ENCODE measurements at places on chromosomes 6 and 20.

GRCh38 chr6:149194820-149195558 lies 122.5 kb upstream of the TAB2 start:
- DNase-seq: no peak

DNA sequence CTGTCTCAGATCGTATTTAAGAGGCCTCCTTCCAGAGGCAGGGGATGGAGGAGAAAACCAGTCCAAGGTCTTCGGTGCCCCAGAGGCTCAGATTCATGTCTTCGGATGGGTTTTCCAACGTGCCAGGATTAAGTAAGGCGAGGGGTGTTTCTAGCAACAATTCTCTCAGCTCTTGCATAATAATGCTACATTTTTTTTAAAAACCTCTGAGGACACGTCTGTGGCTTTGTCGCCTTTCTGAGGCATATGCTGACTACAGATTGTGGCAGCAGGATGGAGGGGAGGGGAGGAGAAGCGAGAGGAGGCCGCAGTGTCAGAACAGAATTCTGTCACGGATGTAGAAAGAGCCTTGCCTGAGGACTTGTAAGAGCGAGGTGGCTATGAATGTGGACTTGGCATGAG lies 17.7 kb upstream of the CCDC167 start:
- no peak for DNase-seq

DNA sequence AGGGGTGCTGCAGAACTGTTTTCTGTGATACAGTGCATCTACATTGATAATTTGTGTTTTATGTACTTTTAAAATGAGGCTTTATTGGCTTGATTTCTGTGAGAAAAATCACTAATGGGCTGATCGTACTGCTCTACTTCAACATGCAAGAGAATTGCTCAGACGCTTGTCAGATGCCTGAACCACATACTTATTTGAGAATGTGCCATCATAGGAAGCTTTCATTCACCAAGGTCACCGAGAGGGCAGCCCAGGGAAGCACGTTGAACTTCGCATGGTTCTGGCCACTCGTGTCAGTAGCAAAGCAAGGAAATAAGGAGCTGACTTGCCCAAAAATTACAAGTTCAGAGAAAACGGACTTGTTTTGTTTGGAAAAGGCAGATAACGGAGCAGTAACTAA lies 168.5 kb upstream of the AKAP12 start:
- DNase-seq: no peak

DNA sequence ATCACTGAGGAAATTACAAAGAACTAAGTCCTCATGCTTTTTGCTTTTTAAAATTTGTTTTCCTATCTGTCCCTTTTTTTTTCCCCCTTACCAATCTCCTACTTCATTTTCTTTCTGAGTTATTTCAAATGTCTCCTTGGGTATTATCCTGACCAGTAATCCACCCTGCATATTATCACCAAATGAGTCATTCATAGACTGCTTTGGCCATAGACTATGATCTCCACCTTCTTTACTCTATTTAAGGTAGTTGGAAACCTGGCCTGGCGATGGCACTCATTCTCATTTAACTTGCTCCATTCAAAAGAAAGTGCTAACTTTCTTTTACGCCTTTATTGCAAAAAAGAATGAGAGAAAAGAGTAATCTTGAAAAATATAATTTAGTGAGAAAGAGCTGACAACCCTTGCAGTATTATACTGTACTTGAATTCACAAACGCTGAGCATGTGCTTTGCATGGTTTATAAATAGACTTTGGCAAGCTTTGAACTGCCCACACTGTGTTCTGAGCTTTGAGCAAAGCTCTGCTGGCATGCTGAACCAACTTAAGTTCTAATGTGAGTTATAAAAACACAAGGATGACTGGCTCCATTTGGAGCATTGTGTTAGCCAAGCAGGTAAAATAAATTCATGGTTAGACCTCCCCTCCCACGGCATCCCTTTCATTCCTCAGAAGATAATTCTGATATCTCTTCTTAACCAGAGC lies 198.9 kb downstream of the NKAIN2 start:
- no peak for DNase-seq

DNA sequence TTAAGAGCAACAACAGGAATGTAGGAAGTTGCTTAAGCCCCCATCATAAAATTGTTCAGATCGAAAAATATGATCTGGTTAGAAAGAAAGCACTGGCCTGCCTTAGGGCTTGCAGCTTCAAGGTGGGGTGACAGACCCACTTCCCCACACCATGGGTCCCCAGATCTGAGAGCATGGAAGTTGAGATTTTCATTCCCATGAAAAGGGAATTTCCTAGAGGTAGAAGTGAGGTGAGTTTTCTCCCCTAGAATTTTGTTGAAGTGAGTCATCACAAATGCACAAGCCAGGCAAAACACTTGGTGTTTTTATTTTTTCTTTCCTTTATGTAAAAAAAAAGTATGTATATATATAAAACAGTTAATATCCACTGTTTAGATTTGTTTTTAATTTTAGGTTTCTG lies 213.6 kb upstream of the SUPT3H start:
- DNase-seq: no peak

DNA sequence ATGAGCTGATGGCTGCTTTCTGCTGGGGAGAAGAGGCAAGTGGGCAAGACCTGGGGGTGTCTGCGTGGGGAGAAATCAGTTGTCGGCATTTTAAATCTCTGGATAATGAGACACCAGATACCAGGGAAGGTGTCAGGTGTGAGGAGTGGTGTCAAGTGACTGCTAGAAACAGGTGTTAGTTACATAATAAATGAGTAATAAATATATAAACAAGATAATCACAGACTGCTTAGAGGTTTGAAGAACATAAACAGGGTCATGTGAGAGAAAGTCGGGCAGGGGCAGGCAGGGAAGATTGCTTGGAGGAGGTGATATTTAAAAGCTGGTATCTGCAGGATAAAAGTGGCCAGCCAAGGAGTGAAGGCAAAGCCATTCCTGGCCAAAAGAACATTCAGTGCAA lies 87.2 kb upstream of the RIN2 start:
- no peak for DNase-seq

DNA sequence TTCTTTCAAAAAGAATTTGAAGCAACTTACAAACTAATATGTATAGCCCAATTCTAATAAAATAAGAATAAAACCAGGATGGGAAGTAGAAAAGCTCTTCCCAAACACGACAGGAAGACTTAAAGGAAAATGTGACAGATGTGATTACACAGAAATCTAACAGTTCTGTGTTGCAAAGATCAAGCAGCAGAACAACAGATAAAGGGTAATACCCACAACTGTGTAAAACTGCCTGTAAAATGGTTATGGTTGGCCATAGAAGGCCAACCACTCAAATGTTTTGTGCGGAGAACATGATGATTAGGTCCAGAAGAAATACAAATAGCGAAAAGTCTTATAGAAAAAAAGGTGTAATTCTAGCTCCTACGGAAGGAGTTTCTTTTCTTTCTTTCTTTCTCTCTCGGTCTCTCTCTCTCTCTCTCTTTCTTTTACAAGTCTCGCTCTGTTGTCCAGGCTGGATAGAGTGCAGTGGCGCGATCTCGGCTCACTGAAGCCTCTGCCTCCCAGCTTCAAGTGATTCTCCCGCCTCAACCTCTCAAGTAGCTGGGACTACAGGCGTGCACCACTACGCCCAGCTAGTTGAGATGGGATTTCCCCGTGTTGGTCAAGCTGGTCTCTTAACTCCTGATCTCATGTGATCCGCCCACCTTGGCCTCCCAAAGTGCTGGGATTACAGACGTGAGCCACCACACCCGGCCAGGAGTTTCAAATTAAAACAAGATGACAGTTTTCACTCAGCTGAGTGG lies 128.5 kb downstream of the QRSL1 start:
- no peak for DNase-seq

DNA sequence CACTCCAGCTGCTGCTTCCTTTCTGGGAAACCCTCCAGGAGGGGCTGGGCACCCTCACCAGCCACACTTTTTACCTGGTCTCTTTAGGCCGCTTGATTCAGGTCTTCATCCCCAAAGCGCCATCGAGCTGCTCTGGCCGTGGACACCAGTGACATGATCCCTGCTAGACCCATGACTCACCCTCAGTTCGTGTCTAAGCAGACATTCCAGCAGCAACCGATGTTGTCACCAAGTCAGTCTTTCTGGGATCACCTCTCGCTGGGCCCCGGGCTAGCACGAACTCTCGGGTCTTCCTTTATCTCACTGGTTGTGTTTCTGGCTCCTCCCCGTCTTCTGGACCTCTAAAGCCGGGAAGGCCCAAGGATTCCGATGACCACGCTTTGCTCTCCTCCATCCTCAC lies 43.0 kb upstream of the GPR31 start:
- DNase-seq: no peak

GRCh38 chr6:154783229-154783628 lies 50.0 kb downstream of the SCAF8 start:
- DNase-seq: no peak

GRCh38 chr20:50298554-50299324 lies 108.1 kb downstream of the CEBPB start:
- DNase-seq: no peak

- DNase-seq: no peak
Measured at GRCh38 chr6:22010102-22010501, 286.7 kb downstream of the PRL start.

- DNase-seq: no peak
Measured at GRCh38 chr6:5128351-5128750, 43.2 kb downstream of the PPP1R3G start.

DNA sequence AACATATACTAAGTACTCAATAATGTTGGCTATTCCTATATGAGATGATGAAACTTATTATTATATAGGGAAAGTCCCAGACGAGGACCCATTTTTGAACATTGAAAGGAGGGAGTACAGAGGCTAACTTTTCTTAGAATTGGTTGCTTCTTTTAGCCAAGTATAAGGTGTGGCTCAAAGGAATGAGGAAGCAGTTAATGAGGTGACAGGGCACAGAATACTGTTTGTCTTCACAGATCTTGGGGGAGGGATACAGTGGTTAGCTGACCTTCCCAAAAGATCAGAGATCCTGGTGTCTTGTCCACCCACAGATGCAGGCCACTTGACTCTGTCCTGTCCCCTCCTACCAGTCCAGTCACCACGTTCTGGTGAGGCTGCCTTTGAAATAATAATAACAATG lies 67.8 kb upstream of the EPB41L1 start:
- no peak for DNase-seq

Data from left forelimb (tissue), 1 donor.